CD8-positive, alpha-beta memory T cell (primary cell): ENCODE measurements at places on chromosomes 1 and 21.

DNA sequence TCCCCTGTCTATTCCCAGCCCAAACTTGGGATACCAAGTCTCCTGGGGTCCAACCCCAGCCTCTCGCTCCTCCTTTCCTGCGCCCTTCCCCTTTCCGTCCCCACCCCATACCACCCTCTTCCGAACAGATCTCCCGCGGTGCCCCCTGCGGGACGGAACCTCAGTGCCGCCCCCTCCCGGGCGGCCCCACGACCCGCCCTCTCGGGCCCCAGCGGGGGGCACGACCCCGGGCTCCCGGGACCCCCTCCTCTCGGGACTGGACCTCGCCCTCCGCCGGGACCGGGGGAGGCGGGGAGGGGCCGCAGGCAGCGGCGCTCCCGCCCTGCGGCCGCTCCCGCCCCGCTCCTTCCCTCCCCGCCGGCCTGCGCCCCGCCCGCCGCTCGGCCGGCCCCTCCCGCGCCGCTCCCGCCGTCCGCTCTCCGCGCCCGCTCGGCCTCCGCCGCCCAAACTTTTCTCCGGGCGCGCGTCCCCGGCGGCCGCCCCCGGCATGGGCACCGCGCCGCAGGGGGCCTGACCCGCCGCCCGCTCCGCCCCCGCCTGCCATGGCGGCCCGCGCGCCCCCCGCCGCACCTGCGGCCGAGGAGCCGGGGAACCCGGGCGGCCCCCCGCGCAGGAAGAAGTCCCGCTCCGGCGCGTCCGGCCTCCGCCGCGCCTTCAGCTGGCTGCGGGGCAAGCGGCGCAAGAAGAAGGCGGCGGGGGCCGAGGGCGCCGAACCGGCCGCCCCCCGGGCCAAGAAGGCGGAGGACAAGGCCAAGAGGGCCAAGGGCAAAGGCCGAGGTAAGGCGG lies 39.0 kb upstream of the SYNC start:
- no peak for DNase-seq

DNA sequence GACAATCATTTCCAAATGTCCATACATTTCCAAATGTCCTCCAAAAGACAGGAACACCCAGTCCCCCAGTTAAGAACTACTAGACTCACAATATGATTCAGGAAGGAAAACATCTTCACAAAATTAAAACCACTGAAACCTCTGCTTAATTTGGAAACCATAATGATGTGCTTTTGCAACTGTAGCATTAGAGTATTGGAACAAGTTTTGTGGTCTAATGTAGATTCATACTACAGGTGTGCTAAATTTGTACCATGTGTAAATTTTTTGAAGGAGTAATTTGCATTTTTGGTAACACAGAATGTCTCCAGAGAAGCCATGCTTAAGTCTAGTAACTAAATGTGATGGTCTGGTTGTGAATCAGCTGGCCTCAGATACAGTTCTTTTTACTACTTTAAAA lies 129.6 kb downstream of the DPYD start:
- DNase-seq: no peak

DNA sequence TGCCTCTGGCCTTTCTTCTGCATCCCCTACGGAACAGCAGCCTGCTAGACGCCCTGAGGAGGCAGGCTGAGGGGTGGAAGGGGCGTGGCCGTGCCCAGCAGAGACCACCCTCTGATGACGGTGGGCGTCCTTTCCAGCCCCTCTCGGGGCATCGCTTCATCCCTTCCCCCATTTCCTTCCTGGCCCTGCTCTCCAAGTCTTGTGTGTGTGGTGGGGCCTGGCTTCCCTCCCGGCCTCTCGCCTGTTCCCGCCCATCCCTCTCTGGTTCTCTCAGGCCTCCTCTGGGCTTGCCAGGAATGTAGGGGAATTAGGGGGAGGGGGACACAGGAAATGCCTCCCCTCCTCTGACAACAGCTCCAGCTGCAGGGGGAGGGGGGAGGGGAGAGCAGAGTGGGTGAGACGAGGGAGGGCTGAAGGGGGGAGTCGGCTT lies 51.1 kb downstream of the SKI start:
- no peak for DNase-seq

DNA sequence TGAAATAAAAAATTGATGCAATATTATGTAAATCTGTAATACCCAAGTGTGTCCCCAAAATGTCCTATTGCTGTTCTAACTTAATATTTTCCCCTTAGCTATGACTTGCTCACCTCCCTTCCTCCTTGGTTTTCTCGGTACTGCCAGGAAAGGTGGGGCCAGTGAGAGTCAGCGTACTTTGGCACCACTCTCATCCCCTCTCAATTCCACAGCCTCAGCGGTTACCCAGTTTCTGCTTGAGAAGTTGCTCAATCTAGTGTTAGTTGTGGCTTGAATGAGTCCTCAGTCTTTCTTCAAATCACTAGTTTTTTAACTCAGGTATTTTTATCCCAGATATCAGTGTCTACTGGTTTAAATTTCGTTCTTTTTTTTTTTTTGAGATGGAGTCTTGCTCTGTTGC lies 32.3 kb downstream of the BCAS2 start:
- no peak for DNase-seq

DNA sequence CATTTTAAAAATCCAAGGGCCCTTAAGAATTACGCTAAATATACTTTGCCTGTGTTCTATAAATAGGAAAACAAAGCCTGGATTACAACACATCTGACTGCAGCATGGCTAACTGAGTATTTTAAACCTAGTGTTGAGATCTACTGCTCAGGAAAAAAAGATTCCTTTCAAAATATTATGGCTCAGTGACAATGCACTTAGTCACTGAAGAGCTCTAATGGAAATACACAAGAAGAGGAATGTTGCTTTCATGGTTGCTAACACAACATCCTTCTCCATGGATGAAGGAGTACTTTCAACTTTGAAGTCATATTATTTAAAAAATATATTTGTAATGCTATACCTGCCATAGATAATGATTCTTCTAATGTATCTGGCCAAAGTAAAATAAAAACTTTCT lies 248.3 kb upstream of the NEGR1 start:
- DNase-seq: no peak

DNA sequence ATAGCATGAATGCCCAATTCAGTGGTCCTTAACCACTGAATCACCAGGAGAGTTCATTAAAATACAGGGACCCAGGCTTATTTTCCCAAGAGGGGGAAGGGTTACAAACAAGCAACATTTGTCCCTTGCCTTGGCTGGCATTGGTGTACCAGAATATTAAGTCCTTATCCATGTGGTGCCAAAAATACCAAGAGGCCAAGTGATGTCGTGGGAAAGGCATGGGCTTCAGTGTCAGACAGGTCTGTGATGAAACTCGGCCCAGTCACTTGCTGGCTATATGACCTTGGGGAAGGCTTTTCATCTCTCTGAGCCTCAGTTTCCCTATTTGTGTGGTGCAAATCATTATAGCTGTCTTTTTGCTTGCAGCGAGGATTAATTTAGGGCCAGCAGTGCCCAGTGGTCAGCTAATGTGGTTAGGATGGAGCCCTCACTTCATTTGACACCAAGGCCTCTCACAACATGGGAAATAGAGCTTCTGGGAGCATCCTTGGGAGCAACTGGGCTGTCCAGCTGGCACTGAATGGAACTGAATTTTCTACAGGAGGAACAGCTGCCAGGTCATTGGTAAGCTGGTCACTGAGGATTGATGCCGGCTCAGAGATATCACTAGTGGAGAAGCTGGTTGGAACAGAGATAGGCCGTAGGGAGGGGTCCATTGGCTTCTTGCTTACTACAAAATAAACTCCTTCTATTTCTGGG lies 77.2 kb upstream of the PPP2R5A start:
- DNase-seq: no peak

DNA sequence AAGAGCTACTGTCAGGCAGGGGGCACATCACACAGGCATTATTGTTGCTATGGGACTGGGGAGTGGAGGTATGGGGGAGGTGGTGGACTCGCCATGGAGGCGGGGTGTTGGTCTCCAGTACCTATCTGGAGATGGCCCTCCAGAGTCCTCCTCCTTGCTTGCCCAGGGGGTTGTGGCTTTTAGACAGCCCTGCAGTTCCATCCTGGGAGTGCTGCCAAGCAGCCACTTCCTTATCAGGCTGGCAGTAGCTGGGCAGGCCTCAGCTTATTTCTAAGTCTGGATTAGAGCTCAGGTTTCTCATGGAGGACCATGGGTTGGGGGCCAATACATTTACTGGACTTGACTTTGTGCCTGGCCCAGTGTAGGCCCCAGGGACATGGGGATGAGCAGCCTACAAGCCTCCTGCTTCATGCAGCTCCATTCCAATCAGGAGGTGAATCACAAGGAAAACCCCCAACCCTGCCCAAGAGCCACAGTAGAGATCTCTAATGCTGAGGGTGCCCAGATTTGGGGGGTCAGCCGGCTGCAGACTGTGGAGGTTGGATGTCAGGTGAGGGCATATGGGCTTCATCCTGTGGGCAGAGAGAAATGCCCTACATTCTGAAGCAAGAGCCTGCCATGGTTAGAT lies 210.7 kb upstream of the EDN2 start:
- no peak for DNase-seq

- DNase-seq: no peak
Measured at GRCh38 chr1:17757426-17757825, 2.3 kb downstream of the ACTL8 start.

DNA sequence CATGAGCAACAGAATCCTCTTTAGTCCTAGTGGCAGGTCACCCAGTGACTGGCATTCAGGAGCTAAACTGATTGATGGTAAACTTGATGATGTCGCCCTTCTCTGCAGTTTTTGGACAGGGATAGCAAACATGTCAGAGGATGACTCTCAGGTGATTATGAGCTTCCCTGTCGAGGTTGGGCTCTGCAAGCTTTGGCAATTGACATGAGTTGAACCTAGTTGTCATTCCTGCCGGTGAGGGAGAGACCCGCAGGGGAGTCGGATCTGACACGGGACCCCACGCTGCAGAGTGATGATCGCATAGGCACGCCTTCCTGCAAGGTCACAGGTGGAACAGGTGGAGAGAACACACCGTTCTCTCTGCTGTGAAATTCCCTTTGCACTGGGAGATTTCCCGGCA lies 438.0 kb upstream of the VAMP3 start:
- DNase-seq: no peak

DNA sequence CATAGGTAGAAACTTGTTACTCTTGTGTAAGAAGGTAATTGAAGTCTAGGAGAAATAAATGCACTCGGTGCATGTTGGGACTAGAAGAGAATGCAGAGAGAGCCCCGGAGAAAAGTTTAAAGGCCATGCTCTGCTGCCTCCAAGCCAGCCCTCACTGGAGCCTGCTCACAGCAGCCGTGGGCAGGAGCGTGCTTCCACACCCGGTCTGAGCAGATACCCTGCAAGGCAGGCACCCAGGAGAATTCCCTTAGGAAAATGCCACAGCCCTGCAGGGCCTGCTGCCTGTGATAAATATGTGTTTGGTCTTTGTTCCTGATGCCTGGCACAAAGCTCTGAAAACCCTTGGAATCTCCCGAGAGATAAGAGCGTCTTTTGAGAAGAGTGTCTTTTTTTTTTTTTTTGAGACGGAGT lies 22.8 kb downstream of the C2CD2 start:
- DNase-seq: no peak

GRCh38 chr1:228471762-228472398 lies 15.3 kb upstream of the RNF187 start:
- no peak for DNase-seq

DNA sequence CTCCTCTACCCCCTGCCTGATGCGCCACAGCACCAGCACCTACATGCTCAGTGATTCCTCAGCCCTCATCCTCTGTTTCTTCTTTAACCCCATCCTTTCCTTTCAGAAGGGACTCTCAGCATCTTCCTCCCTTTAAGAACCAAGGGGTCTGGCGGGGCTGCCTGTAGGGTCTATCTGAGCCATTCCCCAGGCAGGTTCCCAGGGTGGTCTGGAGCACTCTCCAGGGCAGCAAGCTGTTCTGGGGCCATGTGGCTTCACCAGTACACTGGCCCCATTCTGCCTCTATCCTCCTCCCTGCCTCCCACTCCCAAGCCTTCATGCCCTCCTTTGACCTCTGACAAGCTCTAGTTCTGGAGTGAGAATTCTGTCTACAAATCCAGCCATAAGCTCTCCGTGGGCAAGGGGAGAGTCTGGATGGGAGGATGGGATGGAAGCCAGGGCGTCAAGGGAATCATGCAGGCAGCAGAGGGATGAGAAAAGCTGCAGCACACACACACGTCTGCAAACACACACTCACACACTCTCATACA lies 10.4 kb downstream of the BATF3 start:
- DNase-seq: no peak

- peak; percentile 45 for DNase-seq
Measured at GRCh38 chr1:234925440-234926263, 203.0 kb downstream of the TOMM20 start.

GRCh38 chr1:47298025-47298699 lies 15.8 kb downstream of the STIL start:
- no peak for DNase-seq

- DNase-seq: no peak
Measured at GRCh38 chr1:223772771-223773160, 60.4 kb downstream of the CAPN2 start.

DNA sequence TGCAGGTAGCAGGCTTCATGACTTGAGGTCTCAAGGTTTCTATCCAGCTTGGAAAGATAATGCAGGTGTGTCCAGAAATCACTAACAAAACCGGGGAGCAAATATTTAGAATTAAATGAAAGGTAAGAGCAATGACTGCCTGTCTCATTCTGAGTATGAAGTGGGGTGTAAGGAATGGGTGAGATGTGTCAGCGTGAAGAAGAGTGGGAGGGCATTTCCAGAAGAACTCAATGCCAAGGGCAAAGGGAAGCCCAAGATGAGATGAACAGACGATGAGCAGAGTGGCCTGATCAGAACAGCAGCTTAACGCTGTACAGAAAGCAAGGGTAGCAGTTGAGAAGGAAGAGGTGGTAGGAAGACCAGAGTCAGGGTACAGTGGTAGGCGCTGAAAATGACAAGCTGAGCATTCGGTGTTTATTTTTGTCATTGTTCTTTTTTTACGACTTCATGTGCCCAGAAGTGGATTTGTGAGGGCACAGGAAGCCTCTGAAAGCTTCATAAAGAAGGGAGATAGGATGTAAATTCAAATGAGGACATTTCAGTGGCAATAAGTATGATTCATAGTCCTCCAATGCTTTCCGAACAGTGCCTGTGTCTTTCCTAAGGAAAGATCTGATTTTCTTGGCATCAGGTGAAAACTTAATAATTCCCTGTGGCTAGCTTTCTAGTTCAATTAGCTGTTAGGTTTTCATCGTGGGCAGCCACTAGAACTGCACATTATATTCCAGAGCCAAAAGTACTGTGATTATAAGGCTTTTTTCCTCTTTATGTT lies 190.5 kb downstream of the APP start:
- no peak for DNase-seq

DNA sequence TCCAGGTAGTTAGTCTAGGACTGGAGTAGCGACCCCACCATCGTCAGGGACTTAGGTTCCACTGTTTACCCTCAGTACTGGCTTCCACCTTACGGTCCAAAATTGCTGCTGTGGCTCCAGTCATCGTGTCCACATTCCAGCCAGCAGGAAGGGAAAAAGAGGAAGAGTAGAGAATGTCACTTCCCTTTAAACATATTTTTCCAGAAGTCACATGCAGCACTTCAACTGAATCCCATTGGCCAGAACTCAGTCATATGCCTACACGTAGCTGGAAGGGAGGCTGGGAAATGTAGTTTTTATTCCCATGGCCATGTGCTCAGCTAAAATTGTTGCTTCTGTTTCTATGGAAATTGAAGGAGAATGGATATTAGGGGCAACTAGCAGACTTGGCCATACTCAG lies 84.1 kb upstream of the SELENON start:
- DNase-seq: no peak

GRCh38 chr1:193747579-193747978 lies 561.2 kb upstream of the B3GALT2 start:
- DNase-seq: no peak

GRCh38 chr1:29708381-29708780 lies 472.1 kb downstream of the PTPRU start:
- no peak for DNase-seq

- DNase-seq: no peak
Measured at GRCh38 chr1:172646653-172647052, 12.2 kb upstream of the FASLG start.
